Pons (tissue), 1 donor: ENCODE measurements at places on chromosomes 13 and 19.

DNA sequence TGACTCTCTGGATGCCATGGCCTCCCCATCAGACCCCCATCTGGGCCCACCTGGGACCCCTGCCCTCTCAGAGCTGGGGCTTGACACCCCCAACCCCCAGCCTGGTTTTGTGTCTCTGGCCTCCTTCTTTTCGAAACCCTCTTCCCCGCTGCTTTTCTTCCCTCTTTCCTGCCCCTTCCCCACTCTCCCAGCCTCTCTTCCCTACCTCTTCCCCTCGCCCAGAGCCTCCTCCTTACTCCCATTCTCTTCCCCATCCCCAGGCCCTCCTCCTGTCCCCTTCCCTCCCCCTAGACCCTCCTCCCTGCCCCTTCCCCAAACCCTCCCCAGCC, 2.1 kb downstream of the TNFSF9 start:
- DNase-seq, result no peak

DNA sequence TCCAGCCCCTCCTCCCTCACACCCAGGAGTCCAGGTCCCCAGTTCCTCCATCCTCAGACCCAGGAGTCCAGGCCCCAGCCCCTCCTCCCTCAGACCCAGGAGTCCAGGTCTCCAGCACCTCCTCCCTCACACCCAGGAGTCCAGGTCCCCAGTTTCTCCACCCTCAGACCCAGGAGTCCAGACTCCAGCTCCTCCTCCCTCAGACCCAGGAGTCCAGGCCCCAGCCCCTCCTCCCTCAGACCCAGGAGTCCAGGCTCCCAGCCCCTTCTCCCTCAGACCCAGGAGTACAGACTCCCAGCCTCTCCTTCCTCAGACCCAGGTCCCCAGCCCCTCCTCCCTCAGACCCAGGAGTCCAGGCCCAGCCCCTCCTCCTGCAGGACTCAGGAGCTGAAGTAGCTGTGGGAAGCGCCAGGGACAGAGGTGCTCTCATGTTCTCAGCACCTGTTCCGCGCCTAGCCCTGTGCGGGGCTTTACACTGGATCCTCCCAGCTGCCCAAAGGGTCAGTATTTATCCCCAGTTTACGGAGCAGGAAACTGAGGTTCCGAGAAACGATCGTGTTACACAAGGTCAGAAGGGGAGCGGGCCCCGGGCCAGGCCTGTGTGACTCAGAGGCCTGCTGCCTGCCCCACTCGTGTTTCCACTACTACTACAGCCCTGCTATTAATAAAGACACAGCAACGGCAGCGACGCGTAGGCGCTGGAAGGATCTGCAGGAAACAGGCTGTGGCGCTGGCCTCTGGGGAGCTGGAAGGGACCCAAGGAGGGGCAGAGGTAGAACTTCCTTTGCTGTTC, 1.7 kb upstream of the SBK3 start:
- DNase-seq, result peak; percentile 35

DNA sequence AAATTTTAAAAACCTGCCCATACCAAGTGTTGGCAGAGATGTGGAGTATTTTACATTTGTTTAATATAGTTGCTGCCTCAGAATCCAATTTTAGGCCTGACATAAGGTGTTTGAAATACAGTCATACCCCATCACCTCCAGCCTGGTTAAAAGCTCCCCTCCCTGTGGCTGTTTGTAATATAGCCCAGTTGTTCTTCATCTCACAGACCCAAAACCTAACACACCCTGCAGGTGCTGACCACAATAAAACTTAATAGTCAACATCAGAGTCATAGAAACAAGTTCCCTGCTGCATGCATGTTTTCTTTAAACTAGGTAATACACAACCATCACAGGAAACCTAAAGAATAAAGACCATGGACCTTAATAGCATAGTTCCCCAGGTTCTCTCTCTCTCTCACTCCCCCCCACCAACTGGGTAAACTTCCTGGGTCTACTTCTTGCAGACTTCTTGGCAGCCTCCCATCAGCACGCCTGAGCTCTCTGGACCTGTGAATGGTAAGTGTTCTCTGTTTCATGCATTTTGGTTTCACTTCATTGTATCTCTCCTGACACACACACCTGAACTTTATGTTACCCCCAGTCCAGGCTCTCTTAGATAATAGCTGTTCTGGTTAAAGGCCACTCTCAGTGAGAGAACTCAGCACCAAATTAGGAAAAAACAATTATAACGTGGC, 1369.9 kb downstream of the EFNB2 start:
- DNase-seq, result no peak

- no peak for DNase-seq
Measured at GRCh38 chr19:2726904-2727639, 5.9 kb upstream of the DIRAS1 start.

GRCh38 chr13:101291646-101292515, 124.4 kb downstream of the NALCN start:
- DNase-seq, result no peak

- no peak for DNase-seq
Measured at GRCh38 chr19:45780448-45781213, 1.7 kb downstream of the DMPK start.

DNA sequence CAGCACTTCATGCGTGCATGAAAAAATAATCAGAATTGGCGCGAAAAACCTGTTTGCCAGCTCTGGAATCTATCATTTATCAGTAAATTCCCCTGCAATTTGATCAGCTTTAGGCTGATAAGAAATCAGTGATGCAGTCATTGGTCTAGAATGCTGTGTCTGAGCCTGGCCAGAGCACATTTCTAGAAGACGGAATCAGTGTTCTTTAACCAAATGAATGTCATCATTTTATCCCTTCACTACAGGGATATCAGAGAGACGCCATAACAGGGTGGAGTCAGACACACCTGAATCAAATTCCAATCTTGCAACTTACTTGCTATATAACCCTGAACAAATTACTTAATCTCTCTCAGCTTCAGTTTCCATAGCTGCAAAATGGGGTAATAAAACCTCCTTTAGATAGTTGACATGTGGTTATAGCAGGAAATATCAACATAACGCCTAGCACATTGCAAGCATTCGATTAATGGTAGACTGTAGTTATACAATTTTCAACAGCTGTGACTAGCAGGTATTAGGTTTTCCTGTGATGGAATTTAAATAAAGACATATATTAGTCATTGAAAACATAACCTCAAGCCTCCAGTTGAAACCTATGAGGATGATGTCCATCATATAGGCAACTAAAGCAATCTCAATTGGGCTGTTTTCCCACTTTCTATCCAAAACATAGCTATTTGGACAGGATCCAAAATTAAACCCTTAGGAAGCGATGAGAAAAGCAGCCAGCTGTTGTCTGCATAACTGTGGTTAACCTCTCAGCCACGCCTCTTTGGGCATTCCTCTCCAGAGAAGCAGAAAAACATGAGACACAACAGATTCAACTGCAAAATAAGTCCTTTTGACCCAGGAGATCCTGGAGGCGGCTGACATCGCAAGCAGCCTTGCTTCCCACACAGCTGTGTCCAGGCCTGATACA, 51.6 kb upstream of the UBL3 start:
- no peak for DNase-seq

GRCh38 chr13:30963791-30964190, 31.3 kb downstream of the TEX26 start:
- DNase-seq, result no peak

GRCh38 chr13:21256351-21256761, 79.9 kb downstream of the MRPL57 start:
- no peak for DNase-seq
